ENCODE measurements at places on chromosomes 7 and 10. TPM values are rescaled to one million over a fixed set of nuclear protein-coding genes. Genes with fewer than 3 reads are reported as not detected.

The IKZF5 gene
- total RNA-seq: 2.3 TPM

The GRM8 gene
- not detected for total RNA-seq

The KCNIP2 gene
- total RNA-seq: 0.13 TPM

The CAMK1D gene
- total RNA-seq: 0.64 TPM

The AFAP1L2 gene
- total RNA-seq: 1.2 TPM

The FAM25G gene
- not detected for total RNA-seq

The STN1 gene
- total RNA-seq: 20.9 TPM

The CAPZA2 gene
- total RNA-seq: 184 TPM

The SEM1 gene
- total RNA-seq: 53.1 TPM

The C7orf33 gene
- total RNA-seq: not detected

The AS3MT gene
- total RNA-seq: 0.76 TPM

The NKX1-2 gene
- total RNA-seq: not detected

The CPED1 gene
- 1.0 TPM for total RNA-seq

The IL6 gene
- total RNA-seq: 0.39 TPM

The ADRA2A gene
- total RNA-seq: not detected

The LLCFC1 gene
- total RNA-seq: not detected

The R3HCC1L gene
- 8.1 TPM for total RNA-seq

The ZNF3 gene
- 30.1 TPM for total RNA-seq

The JCAD gene
- 50.6 TPM for total RNA-seq

The ZNF727 gene
- total RNA-seq: 0.13 TPM

The DLX5 gene
- not detected for total RNA-seq

The MYOF gene
- total RNA-seq: 180 TPM

The CTAGE4 gene
- total RNA-seq: not detected

The NDUFB8 gene
- total RNA-seq: 153 TPM

The MOGAT3 gene
- total RNA-seq: not detected

The PAPOLB gene
- total RNA-seq: 0.25 TPM

The PNLIPRP1 gene
- total RNA-seq: not detected

The INSIG1 gene
- total RNA-seq: 54.0 TPM

The GIMAP4 gene
- total RNA-seq: 169 TPM

The EFCAB10 gene
- total RNA-seq: not detected

The SYCE1 gene
- total RNA-seq: under 0.01 TPM

The CALML3 gene
- not detected for total RNA-seq

The PAX4 gene
- not detected for total RNA-seq

The UPK3B gene
- total RNA-seq: 0.38 TPM

The DDX50 gene
- 30.6 TPM for total RNA-seq

The STAMBPL1 gene
- total RNA-seq: 0.26 TPM

The INHBA gene
- total RNA-seq: 0.51 TPM

The ZNF365 gene
- not detected for total RNA-seq

The PNLIP gene
- not detected for total RNA-seq

The SLC16A12 gene
- not detected for total RNA-seq

The PCDH15 gene
- total RNA-seq: not detected

The FAM25A gene
- not detected for total RNA-seq

The MEPCE gene
- total RNA-seq: 49.6 TPM

The HPSE2 gene
- total RNA-seq: not detected

The TMEM229A gene
- not detected for total RNA-seq

The TMEM106B gene
- 29.6 TPM for total RNA-seq

The NEUROG3 gene
- total RNA-seq: not detected

The MYL7 gene
- total RNA-seq: not detected

The MRLN gene
- total RNA-seq: not detected

The OPN1SW gene
- total RNA-seq: not detected

The ANKRD16 gene
- 5.7 TPM for total RNA-seq

The TEX47 gene
- total RNA-seq: not detected

The CYP2E1 gene
- total RNA-seq: 0.13 TPM

The FAM107B gene
- total RNA-seq: 66.4 TPM

The CREB3L2 gene
- 25.2 TPM for total RNA-seq

All from dermis microvascular lymphatic vessel endothelial cell (primary cell).